ENCODE measurements at places on chromosomes 6 and 20. TPM values are rescaled to one million over a fixed set of nuclear protein-coding genes. Genes with fewer than 3 reads are reported as not detected.

GRCh38 chr6:45377043-45377553 is 636 bp downstream of the SUPT3H start:
- peak overlapping the region; percentile 80 for H3K4me3 ChIP-seq
- peak; percentile 23 for DNase-seq
- H3K36me3 ChIP-seq, result no peaks in the 10 kb centered on the region

TFAP2C gene
- not detected for total RNA-seq

DNA sequence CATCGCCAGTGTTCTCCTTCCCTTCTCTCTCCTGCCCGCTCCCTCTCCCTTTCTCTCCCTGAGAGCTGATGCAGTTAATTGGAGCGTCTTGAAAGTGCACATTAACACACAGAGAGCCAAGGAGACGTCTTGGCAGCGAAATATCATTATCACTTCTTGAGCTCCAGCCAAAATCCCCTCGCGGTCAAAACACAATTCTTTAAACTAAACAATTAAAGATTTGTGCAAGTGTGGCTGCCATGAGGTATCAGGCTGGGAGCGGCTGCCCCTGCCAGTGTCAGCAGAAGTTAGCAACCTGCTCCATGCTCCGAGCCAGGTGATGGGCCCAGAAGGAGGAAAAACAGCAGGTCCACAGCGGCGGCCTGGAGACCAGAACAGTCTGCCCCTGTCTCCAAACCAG is 100.9 kb upstream of the FOXP4 start:
- no peak overlapping the region for H3K27ac ChIP-seq
- peaks cover 12% of the 10 kb centered on the region for H3K27me3 ChIP-seq
- peaks cover 45% of the 10 kb centered on the region for H3K4me1 ChIP-seq
- DNase-seq, result no peak

- no peaks in the 10 kb centered on the region for H3K27me3 ChIP-seq
- H3K4me1 ChIP-seq, result no peaks in the 10 kb centered on the region
- DNase-seq, result no peak
- H3K27ac ChIP-seq, result no peak overlapping the region
- H3K36me3 ChIP-seq, result no peaks in the 10 kb centered on the region
- H3K4me3 ChIP-seq, result no peak overlapping the region
Observed at GRCh38 chr6:127716465-127716864, 139.5 kb downstream of the C6orf58 start.

C6orf52 gene
- total RNA-seq, result 0.66 TPM

GRCh38 chr6:13488896-13489237 is 1.5 kb upstream of the GFOD1 start:
- no peak for DNase-seq
- H3K27me3 ChIP-seq, result no peaks in the 10 kb centered on the region
- no peak overlapping the region for H3K27ac ChIP-seq
- no peaks in the 10 kb centered on the region for H3K36me3 ChIP-seq
- no peak overlapping the region for H3K4me3 ChIP-seq

SERPINB1 gene
- 60.1 TPM for total RNA-seq
